ENCODE measurements at places on chromosomes 6 and 20. TPM values are rescaled to one million over a fixed set of nuclear protein-coding genes. Genes with fewer than 3 reads are reported as not detected.

DNA sequence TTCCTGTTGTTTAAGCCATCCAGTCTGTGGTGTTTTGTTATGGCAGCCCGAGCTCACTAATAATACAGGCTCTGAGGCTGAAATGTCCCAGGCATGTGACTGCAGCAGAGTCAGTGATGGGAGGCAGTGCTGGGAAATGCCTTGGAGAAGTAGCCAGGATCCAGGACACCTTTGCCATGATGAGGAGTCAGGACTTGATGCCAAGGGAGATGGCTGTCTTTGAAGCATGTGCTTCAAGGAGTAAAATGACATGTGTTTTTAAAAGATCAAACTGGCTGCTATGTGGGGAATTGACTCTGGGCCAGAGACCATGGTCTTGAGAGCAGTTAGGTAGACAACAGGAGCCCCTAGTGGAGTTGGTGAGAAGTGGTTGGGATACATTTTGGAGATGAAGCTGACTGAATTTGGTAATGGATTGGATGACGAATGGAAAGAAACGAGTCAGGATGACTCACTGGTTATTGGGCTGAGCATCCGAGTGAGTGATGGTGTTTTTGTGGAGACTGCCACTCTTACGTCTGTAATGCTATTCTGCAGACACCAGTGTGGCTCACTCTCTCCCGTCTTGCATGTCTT lies 322.2 kb downstream of the PLCB1 start:
- DNase-seq: peak; percentile 17

GRCh38 chr6:132400883-132401617 lies at the start of gene MOXD1:
Gene MOXD1 (minus strand): TSS chr6:132401475. CDS start chr6:132401426, 49 bp downstream.
- DNase-seq: no peak

DNA sequence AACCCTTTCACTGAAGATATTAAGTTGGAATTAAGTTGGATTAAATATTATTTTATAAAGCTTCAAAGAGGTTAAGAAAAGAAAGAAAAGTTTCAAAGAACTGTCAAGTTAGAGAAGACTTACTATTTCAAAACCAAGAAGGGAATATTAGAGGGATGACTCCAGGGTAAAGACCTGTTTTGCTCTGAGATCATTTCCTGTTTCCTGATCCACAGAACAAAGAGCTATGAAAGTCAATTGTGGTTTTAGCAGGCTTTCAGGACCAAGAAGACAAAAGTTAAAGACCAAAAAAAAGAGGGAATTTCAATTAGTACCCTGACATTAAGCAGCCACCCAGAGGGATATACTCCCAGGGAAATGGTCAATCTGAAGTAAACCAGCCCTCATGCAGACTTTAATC lies 19.4 kb downstream of the ESF1 start:
- DNase-seq: no peak

DNA sequence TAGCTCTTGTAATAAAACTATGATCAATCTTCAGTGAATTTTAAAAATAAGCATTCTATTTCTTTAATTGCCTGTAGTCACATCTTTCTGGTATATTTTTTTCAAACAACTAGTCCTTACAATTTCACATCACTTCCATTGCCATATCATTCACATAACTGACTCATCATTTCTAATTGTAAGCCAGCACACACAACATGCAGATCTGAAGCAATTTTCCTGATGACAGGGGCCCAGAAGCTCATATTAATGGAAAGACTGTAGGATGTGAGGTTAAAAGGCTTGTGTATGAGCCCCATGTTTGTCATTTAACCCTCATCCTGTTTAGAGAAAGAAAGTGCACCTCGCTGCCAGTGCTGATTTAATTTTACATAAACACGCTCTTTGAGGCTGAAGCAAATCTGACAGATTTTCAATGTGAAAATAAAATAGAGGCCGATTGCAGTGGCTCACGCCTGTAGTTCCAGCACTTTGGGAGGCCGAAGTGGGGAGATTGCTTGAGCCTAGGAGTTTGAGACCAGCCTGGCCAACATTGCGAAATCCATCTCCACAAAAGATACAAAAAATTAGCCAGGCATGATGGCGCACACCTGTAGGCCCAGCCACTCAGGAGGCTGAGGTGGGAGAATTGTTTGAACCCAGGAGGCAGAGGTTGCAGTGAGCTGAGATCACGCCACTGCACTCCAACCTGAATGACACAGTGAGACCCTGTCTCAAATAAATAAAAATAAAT lies 40.1 kb upstream of the LTV1 start:
- DNase-seq: no peak

- no peak for DNase-seq
Measured at GRCh38 chr20:25355011-25355595, 35.5 kb downstream of the ABHD12 start.

FAM83D gene
- 34.1 TPM for polyA plus RNA-seq

HFE gene
- polyA plus RNA-seq: 1.5 TPM

SPEF1 gene
- polyA plus RNA-seq: not detected

COL20A1 gene
- polyA plus RNA-seq: not detected
